ENCODE measurements at places on chromosomes 12 and 14.

DNA sequence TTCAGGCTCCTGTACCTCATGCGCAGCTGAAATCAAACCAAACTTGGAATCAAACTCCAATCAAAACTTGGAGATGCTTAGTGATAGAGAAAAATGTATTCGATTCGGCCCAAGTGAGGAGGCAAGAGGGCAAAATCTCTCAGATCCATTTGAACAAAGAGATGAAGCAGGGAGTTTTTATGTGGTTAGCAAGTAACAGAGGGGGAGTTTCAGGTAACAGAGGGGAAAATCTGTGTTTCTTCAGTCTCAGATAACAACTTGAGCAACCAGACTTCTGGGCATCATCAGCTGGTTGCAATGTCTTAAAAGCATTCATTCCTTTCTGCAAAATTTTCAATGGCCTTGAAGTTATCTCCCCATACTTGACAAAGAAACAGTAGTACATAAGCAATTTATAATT is 245.1 kb upstream of the AVPR1A start:
- DNase-seq: no peak

- no peak for DNase-seq
Measured at GRCh38 chr12:50195832-50196231, 28.7 kb upstream of the CERS5 start.

- no peak for DNase-seq
Measured at GRCh38 chr14:69675877-69676416, 64.6 kb downstream of the SUSD6 start.

GRCh38 chr14:59328454-59328853 is 136.7 kb downstream of the GPR135 start:
- DNase-seq: no peak

GRCh38 chr14:58501214-58501816 is 73.8 kb downstream of the KIAA0586 start:
- DNase-seq: peak; percentile 92

GRCh38 chr12:66168410-66168809 is 1.4 kb downstream of the TMBIM4 start:
- DNase-seq: no peak

DNA sequence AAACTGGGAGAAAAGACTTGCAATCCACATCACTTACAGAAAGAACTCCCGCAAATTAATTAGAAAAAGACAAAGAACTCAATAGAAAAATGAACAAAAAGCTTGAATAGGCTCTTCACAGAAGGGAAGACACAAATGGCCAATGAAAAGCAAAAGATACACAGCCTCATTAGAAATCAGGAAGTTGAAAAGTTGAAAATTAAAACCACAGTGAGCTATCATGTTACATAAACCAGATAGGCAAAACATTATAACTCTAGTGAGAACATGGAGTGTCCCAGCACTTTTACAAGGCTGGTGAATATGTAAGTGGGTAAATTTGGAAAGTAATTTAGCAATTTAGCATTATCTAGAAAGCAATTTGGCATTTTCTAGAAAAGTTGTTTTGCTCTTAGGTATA is 158.4 kb upstream of the RASSF8 start:
- DNase-seq: no peak

- DNase-seq: no peak
Measured at GRCh38 chr14:39186941-39187525, 12.0 kb downstream of the PNN start.
